ENCODE measurements at places on chromosomes 13 and 19. TPM values are rescaled to one million over a fixed set of nuclear protein-coding genes. Genes with fewer than 3 reads are reported as not detected.

The GNA15 gene
- 13.8 TPM for total RNA-seq

The FBXL12 gene
- 28.8 TPM for total RNA-seq

The KLK14 gene
- not detected for total RNA-seq

The PDCD5 gene
- 98.8 TPM for total RNA-seq

The DENND1C gene
- 0.13 TPM for total RNA-seq

The ZNF583 gene
- total RNA-seq = 11.8 TPM

The TLE2 gene
- total RNA-seq = 34.0 TPM

The HSH2D gene
- total RNA-seq = 0.75 TPM

The TEX26 gene
- total RNA-seq = 0.69 TPM

The NTN5 gene
- total RNA-seq = 0.34 TPM

The SIGLECL1 gene
- total RNA-seq = not detected

The KDM4B gene
- total RNA-seq = 51.2 TPM

The CYP4F2 gene
- total RNA-seq = not detected

The OVOL3 gene
- not detected for total RNA-seq

The LYPD3 gene
- total RNA-seq = 0.69 TPM

The KLK3 gene
- not detected for total RNA-seq

The ZNF628 gene
- 16.6 TPM for total RNA-seq

The SYCN gene
- not detected for total RNA-seq

The ZNF230 gene
- total RNA-seq = 4.2 TPM

The NKPD1 gene
- not detected for total RNA-seq

The LAIR1 gene
- total RNA-seq = 7.6 TPM

The TMPRSS9 gene
- total RNA-seq = 0.17 TPM

The GPC6 gene
- 14.9 TPM for total RNA-seq

The PRSS57 gene
- total RNA-seq = not detected

The FFAR1 gene
- not detected for total RNA-seq

The CEBPA gene
- 5.1 TPM for total RNA-seq

The CDX2 gene
- not detected for total RNA-seq

The FCHO1 gene
- total RNA-seq = 2.9 TPM

The PNMA8B gene
- 1.5 TPM for total RNA-seq

The CD33 gene
- 6.4 TPM for total RNA-seq

The C19orf85 gene
- total RNA-seq = not detected

The SMIM7 gene
- total RNA-seq = 59.0 TPM

The ZNF223 gene
- 2.5 TPM for total RNA-seq

The OR4F17 gene
- not detected for total RNA-seq

The FUT3 gene
- not detected for total RNA-seq

The ZNF440 gene
- total RNA-seq = 6.4 TPM

The SLAIN1 gene
- 12.3 TPM for total RNA-seq

The PLIN4 gene
- total RNA-seq = 79.3 TPM

The RNU6-9 gene
- not detected for total RNA-seq

The RASIP1 gene
- total RNA-seq = 23.7 TPM

The BABAM1 gene
- total RNA-seq = 72.2 TPM

The COL5A3 gene
- total RNA-seq = 17.7 TPM

The GGN gene
- 0.91 TPM for total RNA-seq

The PSG4 gene
- not detected for total RNA-seq

The ZNF554 gene
- 5.5 TPM for total RNA-seq

The SPACA4 gene
- not detected for total RNA-seq

The HSD17B14 gene
- 7.9 TPM for total RNA-seq

The ADM5 gene
- total RNA-seq = 4.1 TPM

The OXGR1 gene
- total RNA-seq = 0.17 TPM

The HCN2 gene
- total RNA-seq = 0.42 TPM

The MBD3L3 gene
- total RNA-seq = not detected

The ZNF69 gene
- total RNA-seq = 6.6 TPM

The C5AR2 gene
- 0.46 TPM for total RNA-seq

The SYDE1 gene
- total RNA-seq = 98.8 TPM

All from esophagus muscularis mucosa (tissue), 4 donors.